ENCODE measurements at places on chromosomes 1 and 21.

DNA sequence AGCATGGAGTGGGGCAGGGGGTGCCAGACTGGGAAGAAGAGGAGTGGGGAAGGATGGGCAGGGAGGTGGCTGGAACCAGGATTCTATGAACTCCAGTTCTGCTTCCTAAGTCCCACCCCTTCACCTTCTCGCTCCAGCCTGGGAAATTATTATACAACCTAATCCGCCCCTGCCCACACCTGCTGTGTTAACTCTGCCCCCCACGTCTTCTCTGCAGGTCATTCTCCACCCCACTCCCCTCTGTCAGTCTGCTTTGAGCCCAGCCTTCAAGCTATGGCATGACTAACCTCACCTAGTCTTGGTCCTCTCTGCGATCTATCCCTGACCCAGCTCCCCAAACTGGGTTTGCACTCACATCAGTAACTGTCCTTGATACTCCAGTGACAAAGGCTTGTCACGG is 46.0 kb upstream of the GOLT1A start:
- DNase-seq: no peak
- no peak overlapping the region for H3K27ac ChIP-seq
- no peak overlapping the region for H3K4me3 ChIP-seq
- peaks cover 64% of the 10 kb centered on the region for H3K36me3 ChIP-seq

GRCh38 chr1:175537571-175537970 is 205.8 kb downstream of the TNR start:
- H3K4me1 ChIP-seq: no peaks in the 10 kb centered on the region
- H3K36me3 ChIP-seq: no peaks in the 10 kb centered on the region
- no peaks in the 10 kb centered on the region for H3K27me3 ChIP-seq
- no peak for DNase-seq
- H3K27ac ChIP-seq: no peak overlapping the region

- no peaks in the 10 kb centered on the region for H3K27me3 ChIP-seq
- no peaks in the 10 kb centered on the region for H3K36me3 ChIP-seq
- DNase-seq: no peak
- H3K4me3 ChIP-seq: no peak overlapping the region
- peak overlapping the region; percentile 79 for H3K27ac ChIP-seq
Measured at GRCh38 chr1:61450872-61451571, 273.9 kb downstream of the TM2D1 start.

DNA sequence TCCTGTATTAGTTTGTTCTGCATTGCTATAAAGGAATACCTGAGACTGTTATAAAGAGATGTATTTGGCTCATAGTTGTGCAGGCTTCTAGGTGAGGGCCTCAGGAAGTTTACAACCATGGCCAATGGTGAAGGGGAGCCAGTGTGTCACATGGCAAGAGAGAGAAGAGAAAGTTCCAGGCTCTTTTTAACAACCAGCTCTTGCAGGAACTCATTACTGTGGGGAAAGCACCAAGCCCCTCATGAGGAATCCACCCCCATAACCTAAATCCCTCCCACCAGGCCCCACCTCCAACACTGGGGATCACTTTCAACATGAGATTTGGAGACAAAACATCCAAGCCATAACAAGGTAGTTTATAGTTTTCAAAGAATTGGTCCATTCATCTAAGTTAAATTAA is 5.0 kb upstream of the MEAF6 start:
- H3K27me3 ChIP-seq: no peaks in the 10 kb centered on the region
- DNase-seq: no peak
- no peak overlapping the region for H3K27ac ChIP-seq
- H3K36me3 ChIP-seq: no peaks in the 10 kb centered on the region

DNA sequence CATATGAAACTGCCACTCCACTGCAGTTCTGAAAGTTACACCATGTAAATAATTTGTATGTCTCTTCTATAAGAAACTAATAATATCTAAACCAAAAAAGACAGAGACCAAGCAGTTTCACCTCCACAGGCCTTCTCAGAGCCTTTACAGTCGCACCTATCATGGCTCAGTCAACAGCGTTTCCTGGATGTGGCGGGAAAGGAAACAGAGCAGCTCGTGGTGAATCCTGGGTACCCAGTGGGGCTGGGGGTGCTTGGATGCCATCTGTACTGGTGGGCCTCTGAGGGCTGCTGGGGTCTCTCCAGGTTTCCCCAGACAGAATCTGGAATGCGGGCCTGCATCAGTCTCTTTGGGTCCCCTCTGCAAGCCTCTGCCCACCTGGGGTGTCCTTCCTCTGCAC is 100.2 kb upstream of the CASZ1 start:
- no peaks in the 10 kb centered on the region for H3K36me3 ChIP-seq
- H3K27ac ChIP-seq: peak overlapping the region; percentile 42
- peaks cover 52% of the 10 kb centered on the region for H3K27me3 ChIP-seq

- H3K36me3 ChIP-seq: no peaks in the 10 kb centered on the region
- peak overlapping the region; percentile 95 for H3K27ac ChIP-seq
- H3K4me1 ChIP-seq: peaks cover 5% of the 10 kb centered on the region
- H3K27me3 ChIP-seq: no peaks in the 10 kb centered on the region
- peak overlapping the region; percentile 76 for H3K4me3 ChIP-seq
Measured at GRCh38 chr1:94922761-94923331, 4.1 kb downstream of the CNN3 start.

DNA sequence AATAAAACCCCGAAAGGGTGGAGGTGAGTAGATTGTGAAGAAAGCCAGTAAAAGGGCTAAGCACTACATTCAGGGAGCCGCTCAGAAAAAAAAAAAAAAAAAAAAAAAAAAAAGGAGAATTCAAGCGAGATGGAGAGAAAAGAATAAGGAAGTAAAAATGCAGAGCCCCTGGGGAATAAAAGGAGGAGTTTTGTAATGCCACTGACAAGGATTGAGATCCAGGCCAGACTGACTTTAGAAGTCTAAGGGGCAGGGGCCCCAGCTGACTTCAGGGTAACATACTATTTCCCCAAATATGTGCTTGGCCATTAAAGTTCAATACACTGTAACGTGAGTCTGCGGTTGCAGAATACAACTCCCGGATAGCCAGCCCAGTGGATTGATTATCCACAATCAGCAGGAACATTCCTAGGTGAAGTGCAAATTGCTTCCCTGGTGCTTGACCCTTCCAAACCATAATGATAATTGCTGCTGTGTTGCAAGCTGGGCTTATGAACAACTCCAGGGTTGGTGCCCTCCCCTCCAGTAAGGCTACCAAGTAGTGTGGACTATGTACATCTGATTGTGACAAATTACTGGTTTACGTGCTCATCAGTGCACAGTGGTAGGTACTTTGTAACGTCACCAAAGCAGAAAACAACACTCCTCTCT is 30.7 kb upstream of the RRP15 start:
- H3K4me1 ChIP-seq: no peaks in the 10 kb centered on the region
- no peaks in the 10 kb centered on the region for H3K36me3 ChIP-seq
- H3K27me3 ChIP-seq: no peaks in the 10 kb centered on the region
- DNase-seq: no peak

DNA sequence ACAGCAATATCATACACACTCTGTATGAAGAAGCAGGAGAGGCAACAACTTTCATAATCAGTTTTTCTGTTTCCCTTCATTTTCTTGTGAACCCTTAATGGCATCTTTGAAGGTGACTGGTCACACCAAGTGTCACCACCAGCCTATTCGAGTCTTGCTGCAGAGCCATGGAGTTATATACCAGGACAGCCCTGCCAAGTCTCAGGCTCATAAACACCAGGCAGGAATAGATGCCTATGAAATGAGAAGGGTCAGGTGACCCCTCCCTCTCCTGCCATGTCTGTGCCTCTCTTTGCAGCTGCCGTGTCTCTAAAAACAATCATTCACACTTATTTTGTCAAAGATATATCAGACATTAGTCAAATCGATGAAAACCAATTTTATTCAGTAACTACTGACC is 28.0 kb downstream of the NECAP2 start:
- H3K4me1 ChIP-seq: no peaks in the 10 kb centered on the region
- H3K36me3 ChIP-seq: peaks cover 51% of the 10 kb centered on the region

- no peak overlapping the region for H3K27ac ChIP-seq
- H3K4me3 ChIP-seq: no peak overlapping the region
- H3K27me3 ChIP-seq: no peaks in the 10 kb centered on the region
- no peak for DNase-seq
- no peaks in the 10 kb centered on the region for H3K4me1 ChIP-seq
Measured at GRCh38 chr1:85839459-85839858, 131.2 kb upstream of the ZNHIT6 start.

- DNase-seq: no peak
- H3K4me1 ChIP-seq: no peaks in the 10 kb centered on the region
- no peak overlapping the region for H3K27ac ChIP-seq
Measured at GRCh38 chr1:200176181-200176580, 148.7 kb downstream of the NR5A2 start.

GRCh38 chr1:111831153-111831552 is 75.5 kb downstream of the DDX20 start:
- no peaks in the 10 kb centered on the region for H3K27me3 ChIP-seq
- H3K36me3 ChIP-seq: no peaks in the 10 kb centered on the region
- H3K27ac ChIP-seq: no peak overlapping the region
- H3K4me1 ChIP-seq: no peaks in the 10 kb centered on the region

- H3K36me3 ChIP-seq: peaks cover 33% of the 10 kb centered on the region
- H3K4me1 ChIP-seq: no peaks in the 10 kb centered on the region
- no peak overlapping the region for H3K27ac ChIP-seq
- H3K27me3 ChIP-seq: no peaks in the 10 kb centered on the region
- DNase-seq: no peak
- no peak overlapping the region for H3K4me3 ChIP-seq
Measured at GRCh38 chr1:64834734-64835133, 89.9 kb downstream of the RAVER2 start.

GRCh38 chr1:34762474-34763141 is 3.1 kb downstream of the GJB4 start:
- H3K4me3 ChIP-seq: no peak overlapping the region
- H3K27me3 ChIP-seq: no peaks in the 10 kb centered on the region
- no peak for DNase-seq
- H3K4me1 ChIP-seq: peaks cover 16% of the 10 kb centered on the region
- peak overlapping the region; percentile 39 for H3K27ac ChIP-seq

GRCh38 chr1:222589462-222590302 is at the start of gene TAF1A:
Gene TAF1A (minus strand): TSS chr1:222589933.
- H3K27me3 ChIP-seq: no peaks in the 10 kb centered on the region
- H3K4me1 ChIP-seq: peaks cover 14% of the 10 kb centered on the region

DNA sequence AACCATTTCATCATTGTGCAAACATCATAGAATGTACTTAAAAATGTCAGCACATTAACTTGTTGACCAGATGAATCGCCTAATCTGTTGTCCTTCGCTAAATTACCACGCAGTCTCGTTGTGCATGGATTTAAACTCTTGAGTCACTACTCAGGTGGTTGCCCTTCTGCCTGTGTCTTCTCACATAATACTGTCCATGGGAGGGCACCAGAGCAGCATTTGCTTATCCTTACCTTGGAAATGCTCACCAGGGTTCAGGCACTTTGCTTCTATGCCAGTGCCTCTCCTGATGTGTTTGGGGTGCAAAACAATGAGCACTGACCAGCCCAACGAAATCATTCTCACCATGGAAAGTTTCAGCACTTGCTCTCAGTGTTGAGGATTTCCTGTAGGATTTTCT is 559.9 kb downstream of the RWDD3 start:
- H3K27me3 ChIP-seq: no peaks in the 10 kb centered on the region
- no peaks in the 10 kb centered on the region for H3K36me3 ChIP-seq
- H3K27ac ChIP-seq: no peak overlapping the region
- H3K4me1 ChIP-seq: no peaks in the 10 kb centered on the region

- peaks cover 49% of the 10 kb centered on the region for H3K4me1 ChIP-seq
- no peaks in the 10 kb centered on the region for H3K36me3 ChIP-seq
- H3K4me3 ChIP-seq: no peak overlapping the region
- no peaks in the 10 kb centered on the region for H3K27me3 ChIP-seq
- no peak for DNase-seq
Measured at GRCh38 chr1:39145331-39145965, 59.0 kb upstream of the MACF1 start.

DNA sequence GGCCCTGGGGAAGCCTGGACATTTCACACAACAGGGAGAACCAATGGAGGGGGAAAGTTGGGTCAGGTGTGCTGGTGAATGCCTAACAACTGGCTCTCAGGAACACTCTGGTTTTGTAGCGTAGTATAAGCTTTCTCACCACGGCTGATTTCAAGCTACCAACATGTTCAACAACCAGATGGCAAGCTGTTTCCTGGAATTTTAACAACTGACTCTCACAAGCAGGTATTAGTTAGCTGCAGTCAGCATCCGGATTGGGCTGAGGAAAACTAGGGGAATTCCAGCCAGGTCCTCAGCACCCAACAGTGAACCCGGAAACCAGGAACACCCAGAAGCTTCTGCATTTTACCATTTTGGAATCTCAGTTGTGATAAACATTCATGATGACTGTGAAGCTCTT is 162.3 kb upstream of the CAMK1G start:
- peaks cover 16% of the 10 kb centered on the region for H3K4me1 ChIP-seq
- peak overlapping the region; percentile 88 for H3K27ac ChIP-seq
- H3K27me3 ChIP-seq: no peaks in the 10 kb centered on the region
- H3K36me3 ChIP-seq: no peaks in the 10 kb centered on the region
- no peak for DNase-seq
- no peak overlapping the region for H3K4me3 ChIP-seq

DNA sequence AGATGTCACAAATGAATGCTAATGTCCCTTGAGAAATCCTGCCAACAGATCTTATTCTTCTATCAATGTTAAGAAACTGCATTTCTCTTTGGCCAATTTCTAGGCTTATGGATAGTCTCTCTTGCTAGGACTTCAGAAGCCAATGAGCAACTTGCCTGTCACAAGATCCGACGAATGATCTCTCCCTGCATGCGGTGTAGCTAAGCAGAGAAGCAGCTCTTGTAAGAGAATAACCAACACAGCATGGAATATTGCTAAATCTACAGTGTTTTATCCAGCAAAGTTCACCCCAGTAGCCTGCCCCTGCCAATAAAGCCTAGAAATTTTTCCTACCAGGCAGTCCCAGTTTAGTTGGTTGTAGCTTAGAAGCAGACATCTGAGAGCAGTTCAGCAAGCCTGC is 2.1 kb upstream of the SLC44A5 start:
- H3K36me3 ChIP-seq: no peaks in the 10 kb centered on the region
- no peak overlapping the region for H3K4me3 ChIP-seq
- H3K4me1 ChIP-seq: peaks cover 19% of the 10 kb centered on the region
- H3K27ac ChIP-seq: no peak overlapping the region

- H3K27ac ChIP-seq: peak overlapping the region; percentile 61
- H3K27me3 ChIP-seq: no peaks in the 10 kb centered on the region
- DNase-seq: no peak
- H3K4me3 ChIP-seq: peak overlapping the region; percentile 49
- no peaks in the 10 kb centered on the region for H3K36me3 ChIP-seq
Measured at GRCh38 chr1:166490437-166490991, 323.7 kb upstream of the FAM78B start.

- no peak overlapping the region for H3K4me3 ChIP-seq
- no peaks in the 10 kb centered on the region for H3K4me1 ChIP-seq
- no peak overlapping the region for H3K27ac ChIP-seq
- H3K27me3 ChIP-seq: no peaks in the 10 kb centered on the region
Measured at GRCh38 chr1:176448340-176448739, 14.6 kb upstream of the PAPPA2 start.

DNA sequence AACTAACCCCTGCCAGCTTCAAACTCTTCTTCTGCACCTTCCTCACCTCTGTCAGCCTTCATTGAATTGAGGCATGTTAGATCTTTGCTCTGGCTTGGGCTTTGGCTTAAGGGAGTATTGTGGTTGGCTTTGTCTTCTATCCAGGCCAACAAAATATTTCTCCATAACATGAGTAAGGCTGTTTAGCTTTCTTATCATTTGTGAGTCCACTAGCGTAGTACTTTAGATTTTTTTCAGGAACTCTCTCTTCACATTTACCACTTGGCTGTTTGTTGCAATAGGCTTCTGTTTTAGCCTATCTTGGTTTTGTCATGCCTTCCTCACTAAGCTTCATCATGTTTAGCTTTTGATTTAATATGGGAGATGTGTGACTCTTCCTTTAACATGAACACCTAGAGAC is 417.5 kb downstream of the NCAM2 start:
- H3K4me3 ChIP-seq: no peak overlapping the region
- H3K27me3 ChIP-seq: no peaks in the 10 kb centered on the region
- no peak for DNase-seq
- H3K4me1 ChIP-seq: no peaks in the 10 kb centered on the region
- no peaks in the 10 kb centered on the region for H3K36me3 ChIP-seq
- H3K27ac ChIP-seq: no peak overlapping the region

All from esophagus squamous epithelium (tissue), 5 donors.